CD4-positive, alpha-beta T cell treated with Interleukin-6 at 100 ng/mL for 8 hours (primary cell): ENCODE measurements at places on chromosomes 12 and 14.

- DNase-seq: no peak
Observed at GRCh38 chr14:40847480-40847879, 759.2 kb upstream of the LRFN5 start.

- DNase-seq: no peak
Observed at GRCh38 chr12:86421333-86421732, 165.1 kb upstream of the MGAT4C start.

- peak; percentile 31 for DNase-seq
Observed at GRCh38 chr14:56339855-56340701, 221.9 kb downstream of the PELI2 start.

DNA sequence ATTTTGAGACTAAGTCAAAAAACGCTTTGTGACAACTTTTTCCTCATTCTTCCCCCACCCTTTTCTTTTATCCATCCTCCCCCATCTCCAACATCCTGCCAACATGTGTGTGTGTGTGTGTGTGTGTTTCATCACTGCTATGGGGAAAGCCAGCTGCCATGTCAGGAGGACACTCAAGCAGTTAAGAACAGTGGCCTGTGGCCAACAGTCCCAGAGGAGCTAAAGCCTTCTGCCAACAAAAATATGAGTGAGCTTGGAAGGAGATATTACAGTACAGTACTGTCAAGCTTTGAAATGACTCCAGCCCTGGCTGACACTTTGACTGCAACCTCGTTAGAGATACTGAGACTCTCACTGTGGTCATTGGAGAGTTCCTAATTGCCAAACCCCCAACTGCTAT, 5.0 kb upstream of the CSRP2 start:
- DNase-seq: no peak

DNA sequence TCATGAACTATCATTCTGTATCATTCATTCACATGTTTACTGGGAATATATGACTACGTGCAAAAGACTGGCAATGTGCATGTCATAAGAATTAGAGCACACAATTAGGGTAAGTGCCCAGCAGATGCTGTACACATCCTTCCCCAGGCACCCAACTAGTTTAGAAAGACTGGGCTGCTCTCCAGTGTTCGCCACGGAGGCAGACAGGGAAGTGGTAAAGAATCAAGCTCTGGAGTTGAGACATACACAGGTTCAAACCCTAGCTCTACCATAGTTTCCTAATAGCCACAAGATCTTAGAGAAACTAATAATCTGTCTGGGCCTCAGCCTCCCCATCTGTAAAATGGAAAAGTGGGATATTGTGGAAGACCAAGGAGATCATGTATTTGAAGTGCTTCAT, 6.8 kb downstream of the TMCC3 start:
- no peak for DNase-seq

DNA sequence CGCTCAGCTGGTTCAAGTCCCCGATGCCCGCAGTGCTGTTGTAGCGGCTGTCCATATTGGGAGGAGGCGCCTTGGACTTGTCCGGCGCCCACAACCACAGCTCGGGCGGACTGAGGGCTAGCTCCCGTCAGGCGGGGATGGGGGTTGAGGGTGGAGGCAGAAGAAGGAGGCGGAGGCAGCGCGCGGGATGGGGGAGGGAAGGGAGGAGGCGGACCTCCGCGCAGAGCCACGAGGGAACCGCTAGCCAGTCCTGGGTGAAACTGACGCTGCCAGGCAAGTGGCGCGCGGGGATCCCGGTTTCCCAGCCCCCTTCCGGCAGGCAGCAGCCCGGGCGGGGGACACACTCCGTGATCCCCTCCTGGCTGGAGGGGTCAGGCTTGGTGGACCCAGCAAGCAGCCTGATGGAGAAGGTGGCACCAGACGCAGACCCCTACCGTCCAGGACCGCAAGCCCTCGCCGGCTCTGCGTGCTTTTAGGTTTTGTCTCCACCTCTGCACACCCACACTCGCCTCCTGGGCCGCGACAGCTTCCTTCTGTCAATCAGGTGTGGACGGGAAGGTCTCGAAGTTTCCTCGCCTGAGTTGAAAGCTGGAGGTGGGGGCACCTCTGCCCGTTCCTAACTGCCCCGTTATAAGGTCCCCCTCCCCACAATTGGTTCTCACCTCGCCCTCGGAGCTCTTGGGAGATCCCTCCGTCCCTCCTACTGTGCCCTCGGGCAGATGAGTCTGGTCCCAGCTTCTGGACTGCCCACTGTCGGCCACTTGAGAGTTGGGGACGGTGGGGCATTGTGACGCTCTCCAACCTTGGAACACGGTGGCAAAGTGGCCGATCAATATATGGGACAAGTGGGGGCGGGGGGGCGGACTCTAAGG, at the start of gene CPNE8:
Gene CPNE8, minus strand, starts transcription at position 112 of the 872 bp plus-strand sequence. Its CDS starts 57 bp downstream, at position 55.
- peak; percentile 42 for DNase-seq

GRCh38 chr14:79037593-79037992, 867.4 kb downstream of the NRXN3 start:
- no peak for DNase-seq
